ENCODE measurements at places on chromosomes 7 and 10.

GRCh38 chr10:110918269-110918642, 724 bp downstream of the BBIP1 start:
- peaks cover 4% of the 10 kb centered on the region for H3K36me3 ChIP-seq
- peak overlapping the region; percentile 74 for H3K4me3 ChIP-seq
- no peak for DNase-seq
- H3K27ac ChIP-seq, result peak overlapping the region; percentile 95

- DNase-seq, result no peak
- no peak overlapping the region for H3K27ac ChIP-seq
- H3K36me3 ChIP-seq, result no peaks in the 10 kb centered on the region
- H3K4me3 ChIP-seq, result no peak overlapping the region
Observed at GRCh38 chr10:121655254-121656144, 57.3 kb upstream of the FGFR2 start.

DNA sequence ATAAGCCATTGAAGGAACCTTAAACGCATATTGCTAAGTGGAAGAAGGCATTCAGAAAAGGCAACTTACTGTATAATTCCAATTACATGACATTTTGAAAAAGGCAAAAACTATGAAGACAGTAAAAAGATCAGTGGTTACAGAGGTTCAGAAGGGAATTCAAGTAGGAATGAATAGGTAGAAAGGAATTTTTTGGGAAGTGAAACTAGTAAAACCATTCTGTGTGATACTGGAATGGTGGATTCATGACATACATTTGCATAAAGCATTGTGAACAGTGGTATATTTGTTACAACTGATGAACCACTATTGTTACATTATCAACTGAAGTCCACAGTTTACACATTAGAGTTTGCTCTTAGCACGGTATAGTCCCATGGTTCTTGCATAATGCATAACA, 114.2 kb upstream of the GPR22 start:
- no peaks in the 10 kb centered on the region for H3K27me3 ChIP-seq
- no peak overlapping the region for H3K27ac ChIP-seq

DNA sequence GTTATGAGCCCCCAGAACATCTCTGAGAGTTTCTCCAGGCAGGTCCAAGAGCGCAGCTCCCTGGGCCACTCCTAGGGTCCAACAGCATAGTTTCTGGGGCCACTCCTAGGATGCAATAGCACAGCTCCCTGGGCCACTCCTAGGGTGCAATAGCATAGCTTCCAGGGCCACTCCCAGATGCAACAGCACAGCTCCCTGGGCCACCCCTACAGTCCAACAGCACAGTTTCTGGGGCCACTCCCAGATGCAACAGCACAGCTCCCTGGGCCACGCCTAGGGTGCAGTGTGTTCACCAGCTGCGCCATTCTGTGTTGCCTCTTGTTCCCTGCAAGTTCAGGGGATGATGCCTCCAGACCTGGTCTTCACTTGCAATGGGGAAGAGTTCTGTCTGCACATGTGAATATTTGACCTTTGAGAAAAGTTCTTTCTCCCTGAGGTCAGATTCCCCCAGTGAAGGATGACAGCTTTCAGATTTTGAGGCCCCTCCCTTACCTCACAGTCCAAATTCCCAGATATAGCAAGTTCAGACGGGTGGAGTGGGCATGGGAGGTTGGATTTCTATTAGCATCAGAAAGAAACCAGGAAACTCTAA, 43.0 kb upstream of the LEP start:
- DNase-seq, result no peak
- no peak overlapping the region for H3K27ac ChIP-seq
- H3K27me3 ChIP-seq, result peaks cover 11% of the 10 kb centered on the region
